NCI-H1092 treated with DMSO at 0.1 percent for 48 hours (cell line): ENCODE measurements at places on chromosomes 2 and 18.

GRCh38 chr2:100856732-100857131 lies 36.8 kb downstream of the NPAS2 start:
- no peak for DNase-seq

- DNase-seq: no peak
These were observed 20.2 kb downstream of the INPP4A start for GRCh38 chr2:98464772-98465310.

DNA sequence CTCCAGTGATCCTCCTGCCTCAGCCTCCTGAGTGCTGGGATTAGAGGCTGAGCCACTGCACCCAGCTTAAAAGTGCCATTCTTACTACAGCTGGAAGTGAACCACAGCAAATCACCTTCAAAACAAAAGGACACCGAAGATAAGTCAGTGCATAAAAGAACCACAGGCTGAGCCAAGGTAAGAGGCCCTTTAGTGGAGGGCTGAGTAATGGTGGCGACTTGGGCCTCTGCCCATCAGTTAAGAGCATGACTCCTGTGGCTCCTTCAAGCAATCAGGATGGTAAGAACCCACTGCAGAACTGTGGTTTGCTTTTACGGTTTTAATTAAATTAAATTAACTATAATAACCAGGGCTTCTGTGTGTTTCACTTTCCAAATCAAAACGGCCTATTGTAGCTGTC lies 75.1 kb downstream of the CTAGE1 start:
- DNase-seq: no peak

DNA sequence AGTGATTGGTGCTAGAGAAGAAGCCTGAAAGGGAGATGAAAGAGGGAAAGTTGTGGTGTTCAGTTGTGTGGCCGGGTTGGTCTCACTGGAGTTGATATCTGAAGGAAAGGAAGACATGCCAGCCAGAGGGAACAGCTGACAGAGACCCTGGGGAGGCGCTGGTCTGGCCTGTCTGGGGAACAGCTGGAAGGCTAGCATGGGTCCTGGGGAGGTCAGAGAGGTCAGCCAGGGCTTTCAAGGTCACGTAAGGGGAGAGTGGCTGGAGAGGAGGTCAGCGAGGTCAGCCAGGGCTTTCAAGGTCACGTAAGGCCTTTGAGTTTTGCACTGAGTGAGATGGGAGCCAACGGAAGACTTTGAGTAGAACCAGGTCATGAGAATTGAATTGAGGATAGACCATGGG lies 11.0 kb downstream of the DYSF start:
- no peak for DNase-seq

- DNase-seq: no peak
These were observed 9.4 kb downstream of the CTIF start for GRCh38 chr18:48548011-48548771.

GRCh38 chr2:149020432-149020851 lies 18.1 kb upstream of the LYPD6B start:
- DNase-seq: no peak

DNA sequence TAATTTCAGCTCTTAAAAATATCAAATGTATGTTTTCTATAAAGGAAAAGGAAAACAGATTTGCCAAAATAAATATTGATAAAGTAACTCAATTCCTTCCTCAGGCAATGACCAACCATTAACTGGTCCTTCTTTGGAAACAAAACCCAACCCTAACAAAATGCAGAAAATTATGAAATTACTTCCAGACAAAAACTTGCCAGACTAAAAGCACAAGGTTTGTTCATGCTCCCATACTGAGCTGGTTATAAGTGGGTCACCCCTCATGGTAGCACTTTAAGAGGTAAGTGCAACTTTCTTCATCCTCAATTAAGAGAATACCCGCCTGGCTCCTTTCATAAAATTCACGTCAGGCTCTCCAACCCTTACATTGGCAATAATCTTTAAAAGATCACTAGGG lies 31.1 kb upstream of the TTC32 start:
- DNase-seq: no peak

DNA sequence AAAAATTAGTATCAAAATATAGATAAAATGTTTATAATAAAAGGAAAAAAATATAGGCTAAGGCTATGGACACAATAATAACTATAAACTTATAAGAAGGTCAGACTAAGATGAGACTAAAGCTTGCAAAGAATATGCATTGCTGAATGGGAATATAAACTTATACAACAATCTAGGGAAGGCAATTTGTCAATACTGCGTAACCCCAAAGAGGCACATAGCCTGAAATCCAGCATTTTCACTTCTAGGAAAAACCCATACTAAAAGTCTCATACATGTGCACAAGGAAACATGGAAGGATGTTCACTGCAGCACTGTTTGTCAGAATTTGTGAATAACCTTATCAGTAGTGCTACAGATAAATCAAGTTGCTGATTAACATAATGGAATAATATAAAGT lies 45.5 kb downstream of the FANCL start:
- DNase-seq: no peak

DNA sequence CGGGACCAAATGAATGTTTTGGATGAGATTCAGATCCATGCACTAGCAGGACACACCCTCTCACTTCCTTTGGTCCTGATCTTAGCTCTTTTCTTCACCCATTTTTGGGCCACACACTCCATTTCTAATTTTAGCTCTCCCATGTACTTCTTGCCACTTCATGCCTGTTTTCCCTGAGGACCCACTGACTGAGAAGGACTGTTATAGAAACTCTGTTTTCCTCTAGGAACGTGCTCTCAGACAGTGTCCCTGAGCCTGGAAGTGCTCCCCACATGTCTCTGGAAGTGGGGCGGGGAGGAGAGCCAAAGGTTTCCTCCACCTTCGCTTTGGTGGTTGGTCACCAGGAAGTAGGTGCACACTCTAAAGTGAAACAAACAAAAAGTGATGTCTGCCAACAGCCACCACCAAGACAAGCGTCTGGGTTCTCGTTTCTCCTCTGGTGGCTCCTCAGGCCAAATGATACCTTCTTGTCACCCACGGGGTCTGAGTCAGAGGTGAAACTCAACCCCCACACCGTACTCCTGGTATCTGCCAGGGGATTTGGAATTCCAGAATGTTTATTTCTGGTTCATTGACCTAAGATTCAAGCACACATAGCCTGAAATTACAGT lies 74.7 kb downstream of the MERTK start:
- DNase-seq: no peak

DNA sequence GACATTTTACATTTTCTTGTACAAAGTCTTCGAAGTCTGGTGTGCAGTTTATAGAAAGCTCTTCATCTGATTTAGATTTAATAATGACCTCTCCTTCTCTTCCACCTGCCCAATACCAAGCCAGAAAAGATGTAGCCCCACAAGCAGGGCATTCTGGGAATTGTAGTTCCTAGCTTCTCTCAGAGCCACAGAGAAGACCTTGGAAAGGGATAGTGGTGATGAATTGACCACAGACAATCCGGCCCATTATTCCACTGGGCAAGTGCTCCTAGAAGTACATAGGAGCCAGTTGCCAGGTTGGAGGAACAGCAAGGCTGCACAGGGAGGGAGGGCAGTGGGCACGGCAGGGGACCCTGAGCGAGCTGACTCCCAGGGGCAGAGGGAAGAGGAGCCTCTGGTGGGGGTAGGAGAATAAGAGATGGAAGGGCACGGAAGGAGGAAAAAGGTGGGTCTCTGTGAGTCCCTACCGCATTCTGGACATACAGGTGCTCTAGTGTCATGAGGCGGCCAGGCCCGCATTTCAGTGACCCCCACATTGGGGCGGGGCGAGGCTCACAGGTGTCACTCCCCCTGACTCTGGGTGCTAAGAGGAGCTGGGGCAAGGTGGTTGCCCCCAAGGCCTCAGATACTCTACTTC lies 152.5 kb upstream of the HAAO start:
- DNase-seq: no peak

DNA sequence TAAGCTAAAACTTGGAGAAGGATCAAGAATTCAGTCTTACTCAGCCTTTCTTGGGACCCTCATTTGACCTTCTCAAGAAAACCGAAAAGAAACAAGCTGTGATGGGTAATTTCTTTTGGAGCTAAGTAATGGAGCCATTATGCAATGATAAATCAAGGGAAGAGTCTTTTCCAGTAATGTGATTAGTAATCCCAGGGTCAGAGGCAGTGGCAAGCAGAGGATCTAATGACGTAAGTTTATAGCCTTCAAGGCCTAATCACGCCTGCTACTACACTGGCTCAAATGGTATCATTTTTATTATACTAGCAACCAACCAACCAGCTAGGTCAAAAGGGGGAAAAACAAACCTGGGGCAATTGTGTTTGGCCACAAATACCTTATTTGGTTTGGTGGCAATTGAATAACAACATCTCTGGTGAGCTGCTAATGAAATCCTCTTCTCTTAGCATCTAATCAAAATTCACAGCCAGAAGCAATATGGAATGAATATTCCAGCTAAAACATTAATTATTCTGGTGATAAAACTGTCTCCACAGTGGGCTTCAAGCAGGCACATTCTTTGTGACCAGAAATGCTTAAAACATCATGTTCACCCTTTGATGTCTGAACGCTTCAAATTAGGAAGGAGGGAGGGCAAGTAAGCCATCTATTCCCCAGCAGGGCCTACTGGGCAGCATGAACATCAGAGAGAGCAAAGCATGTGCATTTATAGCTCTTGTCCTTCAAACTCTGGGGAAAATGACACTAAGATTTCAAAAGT lies 114.9 kb upstream of the SULT1C3 start:
- no peak for DNase-seq
